SJSA1 (cell line): ENCODE measurements at places on chromosomes 7 and 10. TPM values are rescaled to one million over a fixed set of nuclear protein-coding genes. Genes with fewer than 3 reads are reported as not detected.

- DNase-seq, result no peak
These were observed 58.5 kb downstream of the BEND7 start for GRCh38 chr10:13470270-13470669.

The PRF1 gene
- total RNA-seq, result not detected in 2 replicates

The NKX6-2 gene
- total RNA-seq, result not detected in 2 replicates

DNA sequence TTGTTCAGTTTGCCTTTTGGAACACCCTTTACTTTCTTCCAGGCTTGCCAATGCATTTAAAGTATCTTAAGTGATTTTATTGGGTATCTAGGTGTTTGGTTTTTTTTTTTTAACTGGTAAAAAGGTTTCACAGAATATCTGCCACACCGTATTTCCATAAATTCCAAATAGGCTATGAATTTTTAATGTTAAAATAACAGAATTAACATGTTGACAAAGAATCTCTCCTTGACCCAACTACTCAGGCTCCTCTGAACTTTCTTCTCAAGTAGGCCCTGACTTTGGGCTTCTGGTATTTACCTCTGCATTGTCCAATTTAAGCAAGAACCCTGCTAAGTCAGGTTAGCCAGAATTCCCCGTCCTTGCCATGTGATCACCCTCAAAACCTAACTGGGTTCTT, 61.2 kb upstream of the PLA2G12B start:
- no peak for DNase-seq

GRCh38 chr7:15561835-15562234, at the start of gene AGMO:
Gene AGMO (minus strand): TSS chr7:15562015.
- no peak for DNase-seq

The PLAU gene
- 4.7 and 6.0 TPM in 2 replicates for total RNA-seq

- DNase-seq, result no peak
These were observed 287.5 kb upstream of the NPVF start for GRCh38 chr7:25515633-25516275.

DNA sequence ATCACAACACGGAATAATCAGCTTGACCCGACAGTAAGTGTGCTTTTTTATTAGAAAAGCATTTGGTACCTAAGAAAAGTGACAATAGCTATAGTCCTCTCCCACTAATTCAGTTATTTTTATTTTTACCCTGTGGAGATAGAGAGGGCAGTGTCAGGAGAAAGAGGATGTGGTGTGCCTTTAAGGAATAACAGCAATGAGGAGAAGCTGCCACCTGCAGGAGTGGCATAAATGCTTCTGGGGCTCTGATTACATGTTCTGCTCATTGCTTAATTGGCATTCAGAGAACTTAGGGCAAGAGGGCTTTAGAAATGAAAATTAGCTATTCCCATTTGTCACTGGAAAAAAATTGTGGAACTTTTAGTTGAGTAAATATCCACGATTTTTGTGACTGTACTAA, 60.1 kb downstream of the DENND11 start:
- no peak for DNase-seq

DNA sequence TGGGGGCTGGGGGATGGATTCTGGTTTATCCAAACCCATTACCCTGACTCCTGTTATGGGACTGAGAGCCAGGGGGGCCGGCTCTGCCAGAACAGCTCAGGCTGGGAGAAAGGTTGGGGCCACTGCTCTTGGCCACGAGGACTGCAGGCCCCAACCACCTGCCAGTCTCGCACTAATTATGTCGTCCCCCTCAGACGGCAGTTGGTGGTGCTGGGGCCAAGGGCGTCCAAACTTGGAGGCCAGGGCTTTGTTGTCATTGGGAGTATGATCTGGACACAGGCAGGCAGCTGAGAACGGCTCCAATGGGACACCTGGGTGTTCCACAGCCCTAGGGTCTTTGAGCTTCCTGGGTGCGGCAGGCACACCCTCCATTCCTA, 34.7 kb downstream of the DRGX start:
- no peak for DNase-seq

- no peak for DNase-seq
These were observed 242.5 kb upstream of the TMEM229A start for GRCh38 chr7:124275411-124275810.

The CFAP58 gene
- 0.34 and 1.5 TPM in 2 replicates for total RNA-seq

DNA sequence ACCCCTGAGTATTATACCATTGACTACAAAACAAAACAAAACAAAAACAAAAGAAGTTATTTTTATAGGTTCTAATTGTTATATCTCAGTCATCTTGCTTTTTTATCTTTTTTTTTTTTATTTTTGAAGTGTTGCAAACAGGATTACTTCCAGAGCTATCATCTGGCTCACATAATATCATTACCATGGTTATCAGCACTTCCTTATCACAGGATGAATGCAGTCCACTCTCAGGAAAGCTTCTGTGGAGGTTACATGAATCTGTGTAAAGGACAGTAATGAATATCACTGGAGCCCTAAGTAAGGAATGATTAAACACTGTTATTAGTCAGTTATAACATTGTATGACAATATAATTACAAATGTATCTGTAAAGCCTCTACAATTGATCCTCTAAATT, 451.5 kb downstream of the PLXDC2 start:
- DNase-seq, result no peak

DNA sequence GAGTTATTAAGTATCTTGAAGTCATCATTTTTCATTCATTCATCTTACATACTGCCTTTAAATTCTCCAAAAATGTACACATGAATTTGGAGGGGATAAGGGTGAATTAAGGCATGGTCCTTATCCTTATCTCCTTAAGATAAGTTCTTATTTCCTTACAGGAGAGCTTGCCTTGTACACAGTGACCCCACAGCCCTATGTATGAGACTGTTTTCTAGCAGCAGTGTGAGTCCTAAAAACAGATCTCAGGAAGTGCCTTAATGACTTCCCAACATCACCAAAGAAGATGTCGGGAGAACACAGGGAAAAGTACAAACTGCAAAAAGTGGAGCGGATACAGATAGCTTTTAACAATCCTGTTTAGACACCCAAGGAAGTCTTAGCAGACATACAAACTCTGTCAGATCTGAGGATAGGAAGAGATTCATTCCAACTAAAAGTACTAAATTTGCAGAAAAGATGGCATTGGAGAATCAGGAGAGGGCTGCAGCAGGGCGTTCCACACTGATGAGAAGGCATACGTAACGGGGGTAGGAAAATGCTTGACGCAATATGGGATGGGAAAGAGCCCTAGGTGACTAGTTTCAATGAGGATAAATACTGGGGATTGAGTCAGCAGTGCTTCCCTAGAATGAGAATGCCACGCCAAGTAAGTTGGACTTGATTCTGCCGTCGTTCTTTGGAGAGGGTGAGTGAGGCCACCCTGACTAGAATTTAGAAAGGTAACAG, 570.2 kb downstream of the PARD3 start:
- DNase-seq, result no peak

DNA sequence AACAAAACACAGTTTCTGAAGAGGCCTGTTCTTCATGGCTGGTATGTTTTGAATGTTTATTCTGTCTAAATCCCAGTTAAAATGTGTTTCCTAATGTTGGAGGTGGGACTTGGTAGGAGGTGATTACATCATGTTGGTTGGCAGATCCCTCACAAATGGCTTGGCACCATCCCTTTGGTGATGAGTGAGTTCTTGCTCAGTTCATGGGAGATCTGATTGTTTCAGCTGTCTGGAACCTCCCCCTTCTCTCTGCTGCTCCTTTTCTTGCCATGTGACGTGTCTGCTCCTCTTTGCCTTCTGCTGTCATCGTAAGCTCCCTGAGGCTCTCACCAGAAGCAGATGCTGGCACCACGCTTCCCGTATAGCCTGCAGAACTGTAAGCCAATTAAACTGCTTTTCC, 383.6 kb upstream of the TPK1 start:
- DNase-seq, result no peak

The PHYH gene
- 9.9 and 11.1 TPM in 2 replicates for total RNA-seq

The FOXK1 gene
- total RNA-seq, result 10.2 and 17.4 TPM in 2 replicates

DNA sequence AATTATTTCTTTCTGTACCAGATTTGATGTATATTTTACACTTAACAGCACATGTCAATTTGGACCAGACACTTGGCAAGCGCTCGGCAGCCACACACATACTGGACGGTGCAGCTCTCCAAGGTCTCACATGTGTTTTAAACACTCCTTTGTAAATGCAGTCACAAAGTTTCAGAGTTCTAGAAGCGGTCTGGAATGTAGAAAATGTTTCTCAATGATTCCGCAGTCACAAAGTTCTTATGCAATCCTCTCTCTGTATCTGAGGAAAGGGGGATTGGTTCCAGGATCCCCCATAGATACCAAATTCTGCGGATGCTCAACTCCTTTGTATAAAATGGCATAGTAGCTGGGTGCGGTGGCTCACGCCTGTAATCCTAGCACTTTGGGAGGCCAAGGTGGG, 253.0 kb upstream of the GRB10 start:
- no peak for DNase-seq

DNA sequence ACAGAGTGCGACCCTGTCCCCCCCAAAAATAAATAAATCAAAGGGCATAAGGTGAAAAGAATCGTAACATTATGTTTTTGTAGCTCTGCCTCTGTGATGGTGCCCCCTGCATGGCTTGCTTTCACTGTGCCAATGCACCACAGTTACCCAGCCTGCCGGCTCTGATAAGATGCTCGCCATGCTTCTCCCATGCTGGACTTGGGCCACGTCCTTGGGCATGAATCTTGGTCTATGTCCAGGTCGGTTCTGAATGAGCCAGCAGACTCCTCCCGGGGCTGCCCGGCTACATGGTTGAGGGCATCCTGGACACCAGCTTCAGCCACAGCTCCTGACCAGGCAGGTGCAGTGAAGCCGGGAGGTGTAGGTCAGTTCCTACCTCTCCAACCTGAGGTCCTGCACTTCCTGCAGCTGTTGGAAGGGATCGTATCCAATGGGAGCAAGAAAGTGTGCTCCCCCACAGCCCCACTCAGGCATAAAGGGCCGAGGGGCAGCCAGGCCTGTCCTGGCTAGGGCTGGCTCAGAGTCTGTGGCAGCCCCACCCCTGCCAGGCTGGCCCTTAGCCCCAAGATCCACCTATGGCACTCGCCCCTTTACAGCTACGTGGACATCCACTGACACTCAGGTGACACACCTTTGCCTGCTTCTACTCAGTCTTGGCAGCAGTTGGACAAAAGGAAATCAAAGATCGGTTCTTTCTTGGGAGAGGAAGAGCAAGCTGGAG, 34.1 kb downstream of the CHST3 start:
- no peak for DNase-seq

The SPDYE1 gene
- not detected in 2 replicates for total RNA-seq

DNA sequence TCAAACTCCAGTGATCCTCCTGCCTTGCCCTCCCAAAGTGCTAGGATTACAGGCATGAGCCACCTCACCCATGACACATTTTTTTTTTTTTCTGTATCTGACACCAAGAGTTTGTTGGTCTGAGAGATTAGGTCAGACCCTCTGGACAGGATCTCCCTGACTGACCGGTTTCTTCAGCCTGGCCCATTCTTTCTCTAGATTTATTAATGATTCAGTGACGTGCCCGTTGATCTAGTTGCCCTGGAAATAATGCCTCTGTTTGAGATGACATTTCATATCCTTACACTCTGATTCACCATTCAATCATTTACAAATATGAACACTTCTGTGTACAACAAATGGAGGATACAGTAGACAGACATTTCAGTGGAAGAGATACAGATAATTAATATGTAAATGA, 1.4 kb upstream of the ZNF212 start:
- no peak for DNase-seq

The CTBP2 gene
- total RNA-seq, result 63.2 and 75.4 TPM in 2 replicates

DNA sequence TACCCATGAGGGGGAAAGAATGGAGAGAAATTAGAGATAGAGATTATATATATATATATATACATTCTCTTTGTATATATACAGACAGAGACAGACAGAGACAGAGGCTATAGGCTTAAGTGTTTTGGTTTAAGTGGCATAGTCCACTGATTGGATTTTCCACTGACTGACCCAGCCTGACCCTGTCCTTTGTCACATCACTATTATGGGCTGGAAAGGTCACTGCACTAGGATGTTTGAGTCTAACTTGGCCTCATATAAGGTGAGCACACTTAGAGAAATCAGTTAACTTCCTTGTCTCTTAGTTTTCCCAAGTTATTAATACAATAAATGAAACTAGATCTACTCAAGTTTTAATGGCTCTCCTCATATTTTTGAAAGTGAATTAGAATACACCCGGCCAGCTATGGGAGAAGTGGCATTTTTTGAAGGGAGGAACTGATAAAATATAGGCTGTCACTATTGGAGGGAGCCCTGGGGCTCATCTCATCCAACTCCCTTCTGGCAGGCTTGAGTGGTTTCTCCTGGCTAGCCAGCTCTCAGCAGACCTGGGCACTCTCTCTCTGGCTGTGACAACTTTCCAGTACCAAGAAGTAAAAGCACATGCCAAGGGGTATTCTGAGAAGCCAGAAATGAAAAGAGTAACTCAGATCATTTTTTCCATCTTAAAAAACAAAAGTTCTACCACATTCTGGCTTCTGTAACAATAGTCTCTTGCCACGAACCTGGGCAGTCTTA, 455.6 kb upstream of the ANKRD30A start:
- DNase-seq, result no peak

The HTR5A gene
- total RNA-seq, result not detected in 2 replicates

The TMEM196 gene
- total RNA-seq, result not detected in 2 replicates

DNA sequence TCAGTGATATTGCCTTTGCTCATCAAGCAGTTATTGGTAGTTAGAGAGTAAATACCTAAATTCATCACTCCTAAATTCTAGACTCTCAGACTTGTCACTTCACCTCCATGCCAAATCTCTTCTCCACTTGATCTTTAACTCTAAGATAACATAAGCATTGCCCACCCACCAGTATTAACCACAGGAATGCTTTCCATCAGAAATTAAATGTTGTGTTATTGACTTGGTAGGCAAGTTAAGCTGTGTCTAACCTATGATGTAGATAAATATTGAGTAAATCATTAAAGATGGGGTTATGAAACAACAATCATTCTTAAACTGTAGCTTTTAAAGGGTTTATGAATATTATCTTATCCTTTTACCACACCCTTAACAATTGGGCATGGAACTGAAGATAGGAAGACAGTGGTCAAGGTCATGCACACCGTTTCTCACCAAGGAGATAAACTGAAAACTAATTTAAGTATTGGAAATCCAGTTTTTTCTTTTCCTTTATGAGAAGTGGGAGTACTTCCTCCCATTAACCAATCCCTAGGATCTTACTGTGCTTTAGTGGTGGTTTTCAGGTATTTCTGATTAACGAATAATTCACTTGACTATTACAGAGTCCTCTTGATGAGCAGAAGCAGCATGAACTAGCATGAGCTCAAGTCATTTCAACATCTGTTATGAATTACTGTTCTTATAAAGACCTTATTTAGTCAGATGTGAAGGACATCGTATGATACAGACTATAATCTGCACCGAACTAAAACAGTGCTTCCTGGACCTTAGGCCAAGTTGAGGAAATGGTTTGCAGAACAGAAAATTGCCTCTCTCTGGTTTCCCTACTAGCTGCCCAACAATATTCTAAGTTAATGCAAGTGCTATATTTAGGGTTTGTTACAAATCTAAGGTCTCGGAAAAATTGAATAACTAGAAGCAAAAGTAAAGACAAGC, 142.0 kb downstream of the LCOR start:
- DNase-seq, result no peak

- no peak for DNase-seq
These were observed 135.6 kb downstream of the VPS41 start for GRCh38 chr7:38773430-38773829.

- no peak for DNase-seq
These were observed 164.3 kb upstream of the AGK start for GRCh38 chr7:141386881-141387280.
